ENCODE measurements at places on chromosomes 5 and 9.

GRCh38 chr5:75049456-75050351 is 2.7 kb downstream of the GCNT4 start:
- peak; percentile 63 for DNase-seq

DNA sequence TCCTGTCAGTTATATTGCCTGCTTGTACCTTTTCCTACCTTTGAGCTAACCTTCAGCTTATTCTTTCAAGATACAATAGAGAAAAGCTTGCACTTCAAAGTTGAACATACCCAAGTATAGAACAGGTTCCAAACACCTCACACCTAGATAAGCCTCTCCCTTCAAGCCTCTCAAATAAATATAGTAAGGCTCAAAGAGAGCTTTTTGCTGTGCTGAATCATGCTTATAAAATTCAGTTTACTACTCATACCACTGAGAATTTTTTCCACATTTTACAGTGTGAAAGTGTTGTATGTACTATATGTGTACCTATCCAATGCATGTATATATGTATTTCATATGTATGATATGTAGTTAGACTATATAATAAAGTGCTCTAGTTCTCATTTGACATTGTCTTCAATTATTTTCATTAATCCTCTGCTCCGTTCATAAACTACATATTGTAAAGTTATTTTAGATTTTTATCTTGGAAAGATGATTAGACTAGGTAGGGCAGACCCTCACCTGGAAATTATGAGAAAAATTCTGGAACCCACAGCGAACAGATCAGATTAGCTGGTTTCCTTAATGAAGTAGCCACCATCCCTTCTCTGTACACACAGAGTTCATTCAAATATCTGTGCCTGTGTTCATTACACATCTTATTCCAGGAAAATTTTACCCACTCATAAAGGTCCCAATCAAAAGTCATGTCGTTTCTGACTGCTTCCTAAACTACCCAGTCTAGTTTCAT is 149.2 kb upstream of the RGMB start:
- DNase-seq = no peak

GRCh38 chr5:144017631-144018030 is 152.8 kb downstream of the YIPF5 start:
- DNase-seq = peak; percentile 16

GRCh38 chr5:135030123-135030955 is 3.7 kb downstream of the PITX1 start:
- DNase-seq = no peak

DNA sequence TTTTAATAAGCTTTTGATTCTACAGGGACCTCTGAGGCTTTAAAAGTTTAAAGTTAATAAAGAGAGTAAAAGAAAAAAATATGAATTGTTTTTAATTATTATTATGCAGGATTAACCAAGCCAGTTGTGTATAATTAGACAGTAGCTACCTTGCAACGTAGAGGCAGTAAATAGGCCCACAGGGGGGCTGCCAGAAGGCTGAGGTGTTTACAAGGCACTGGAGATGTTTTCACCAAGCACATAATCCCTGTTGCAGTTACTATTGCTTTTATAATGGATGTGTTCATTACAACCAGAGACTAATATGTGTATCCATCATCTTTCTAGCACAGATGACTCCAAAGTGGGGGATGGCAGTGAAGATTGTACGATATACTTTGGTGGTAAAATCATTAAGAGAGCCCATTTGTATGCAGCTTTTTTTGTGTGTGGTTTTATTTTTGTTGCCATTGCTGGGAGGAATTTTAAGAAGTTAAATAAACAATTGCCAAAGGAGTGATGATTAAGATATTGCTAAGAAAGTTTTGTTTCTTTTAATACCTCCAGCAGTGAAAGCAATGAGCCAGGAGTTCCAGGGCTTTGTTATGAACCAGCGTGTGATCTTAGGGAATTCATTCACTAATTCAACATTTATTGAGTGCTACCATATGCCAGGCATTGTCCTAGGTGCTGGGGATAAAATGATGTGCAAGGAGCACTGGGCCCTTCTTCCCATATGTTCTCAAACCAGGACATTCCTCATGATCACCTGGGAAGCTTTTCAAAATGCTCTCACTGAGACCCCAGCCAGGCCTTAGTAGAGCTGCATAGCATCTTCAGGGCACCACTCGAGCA is 138.7 kb upstream of the EFNA5 start:
- DNase-seq = peak; percentile 42

DNA sequence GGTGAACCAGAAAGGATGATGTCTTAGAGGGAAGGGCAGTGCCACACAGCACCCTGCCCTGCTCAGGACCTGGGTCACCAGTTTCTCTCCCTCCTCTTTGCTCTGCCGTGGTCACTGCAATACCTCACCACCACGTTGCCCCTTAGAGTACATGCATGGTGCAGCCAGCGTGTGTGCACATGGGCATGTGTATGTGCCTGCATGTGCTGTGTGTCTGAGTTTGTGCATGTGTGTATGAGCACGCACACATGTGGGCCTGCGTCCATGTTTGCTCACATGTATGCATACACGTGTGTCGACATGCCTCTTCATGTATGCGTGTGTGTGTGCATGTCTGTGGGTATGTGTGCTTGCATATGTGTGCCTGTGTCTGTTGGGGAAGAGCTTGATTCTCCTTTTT is 41.5 kb upstream of the SEMA4D start:
- no peak for DNase-seq

DNA sequence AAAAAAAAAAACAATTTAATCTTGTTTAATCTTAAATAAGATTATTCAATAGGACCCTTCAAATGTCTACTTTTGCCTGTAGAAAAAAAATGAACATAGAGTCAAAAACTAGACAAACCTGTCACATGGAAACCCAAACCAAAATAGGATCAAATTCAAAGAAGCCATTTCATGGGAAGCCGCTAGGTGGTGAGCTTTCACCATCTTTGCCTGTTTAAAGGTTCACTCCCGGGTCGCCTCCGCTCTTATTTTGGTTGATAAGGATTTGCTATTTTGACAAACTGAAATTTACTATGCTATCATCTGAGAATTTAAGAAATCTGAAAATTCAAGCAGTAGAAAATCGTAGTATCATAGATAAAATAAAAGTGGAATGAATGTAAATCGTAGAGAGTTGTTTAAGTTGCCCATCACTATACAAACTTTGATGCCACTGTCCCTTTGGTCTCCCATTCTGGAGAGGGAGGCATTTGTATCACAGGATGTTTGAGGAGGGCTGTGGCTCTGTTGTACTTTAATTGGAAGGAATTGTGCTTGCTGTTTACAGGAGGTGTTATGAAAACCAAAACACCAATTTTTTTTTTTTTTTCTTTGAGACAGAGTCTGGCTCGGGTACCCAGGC is 43.5 kb upstream of the DNAH5 start:
- peak; percentile 64 for DNase-seq

- DNase-seq = no peak
These were observed 442.0 kb downstream of the DMRT2 start for GRCh38 chr9:1492156-1492555.
